ENCODE measurements at places on chromosomes 7 and 10.

DNA sequence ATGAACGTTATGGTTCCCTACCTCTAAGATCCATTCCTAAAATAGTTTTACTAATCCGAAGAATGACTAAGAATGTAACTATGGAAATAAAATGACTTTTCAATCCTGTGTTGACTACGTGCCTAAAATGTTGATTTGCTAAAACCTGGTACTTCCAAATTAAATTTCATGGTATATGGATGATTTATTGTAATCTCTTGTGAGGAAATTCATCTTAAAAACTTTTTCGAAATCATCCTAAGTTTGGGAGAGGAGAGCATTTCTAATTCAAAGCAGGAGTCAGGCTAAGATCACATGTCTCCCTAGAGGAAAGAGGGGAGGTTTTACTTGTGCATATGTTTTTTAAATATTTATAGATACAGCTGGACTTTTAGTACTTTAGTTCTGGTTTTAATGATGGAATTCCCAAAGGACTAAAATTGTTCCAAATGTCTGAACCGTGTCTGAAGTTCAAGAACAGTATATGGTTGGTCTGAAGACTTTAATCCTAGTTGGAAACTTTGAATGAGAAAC is 483.9 kb downstream of the AUTS2 start:
- H3K4me1 ChIP-seq = no peaks in the 10 kb centered on the region
- no peak overlapping the region for H3K27ac ChIP-seq
- H3K4me3 ChIP-seq = no peak overlapping the region
- no peak for DNase-seq

DNA sequence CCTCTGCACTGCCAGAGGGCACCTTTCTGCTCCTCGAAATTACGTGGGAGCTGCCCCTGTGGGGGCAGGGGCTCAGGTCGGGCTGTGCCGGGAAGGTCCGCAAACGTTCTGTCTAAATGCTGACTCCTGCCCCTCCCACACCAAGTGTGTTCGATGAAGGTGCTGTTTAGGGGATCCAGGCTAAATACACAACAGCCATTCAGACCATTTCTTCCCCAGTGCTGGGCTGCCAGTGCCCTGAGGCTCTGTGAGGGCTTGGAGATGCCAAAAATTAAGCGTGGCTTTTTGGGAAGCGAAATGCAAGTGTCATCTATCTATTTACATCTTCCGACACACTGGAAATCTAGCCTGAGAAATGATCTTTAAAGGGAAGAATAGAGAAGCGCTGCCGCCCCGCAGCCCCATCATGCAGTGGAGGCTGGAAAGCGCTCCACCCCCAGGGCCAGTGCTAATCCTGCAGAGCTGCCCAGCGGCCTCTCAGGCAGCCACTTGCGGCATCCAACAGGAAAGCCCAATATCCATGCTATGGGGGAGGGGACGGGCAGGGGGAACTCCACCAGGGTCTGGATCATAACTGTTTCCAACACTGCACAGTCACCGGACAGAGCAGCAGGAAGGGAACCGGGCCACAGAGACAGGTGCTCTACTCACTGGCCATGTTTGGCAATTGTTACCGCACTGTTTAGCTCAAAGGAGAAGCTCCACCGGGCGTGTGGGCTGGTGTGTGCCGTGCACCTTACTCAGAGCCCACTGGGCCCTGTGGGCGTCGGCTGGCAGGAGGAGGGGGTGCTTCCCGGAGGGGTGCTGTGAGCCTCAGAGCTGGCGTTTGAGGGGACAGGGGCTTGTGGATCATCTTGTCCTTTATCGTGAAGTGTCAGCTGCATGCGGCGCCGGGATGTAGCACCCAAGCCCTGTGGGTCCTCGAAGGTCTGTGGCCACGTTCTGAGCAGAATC is 205.5 kb downstream of the DNAJB6 start:
- H3K27ac ChIP-seq = no peak overlapping the region
- DNase-seq = no peak
- H3K4me3 ChIP-seq = no peak overlapping the region
- H3K36me3 ChIP-seq = no peaks in the 10 kb centered on the region
- H3K27me3 ChIP-seq = no peaks in the 10 kb centered on the region
- no peaks in the 10 kb centered on the region for H3K4me1 ChIP-seq

- no peak for DNase-seq
- H3K27me3 ChIP-seq = no peaks in the 10 kb centered on the region
- H3K4me1 ChIP-seq = no peaks in the 10 kb centered on the region
- no peak overlapping the region for H3K27ac ChIP-seq
- H3K4me3 ChIP-seq = no peak overlapping the region
Measured at GRCh38 chr7:41241641-41242040, 461.2 kb downstream of the INHBA start.

GRCh38 chr10:80161321-80162083 is 29.0 kb downstream of the PLAC9 start:
- no peak overlapping the region for H3K4me3 ChIP-seq
- DNase-seq = no peak
- peaks cover 9% of the 10 kb centered on the region for H3K36me3 ChIP-seq
- H3K27me3 ChIP-seq = no peaks in the 10 kb centered on the region
- H3K27ac ChIP-seq = no peak overlapping the region
- H3K4me1 ChIP-seq = no peaks in the 10 kb centered on the region

- DNase-seq = no peak
- no peak overlapping the region for H3K27ac ChIP-seq
- no peaks in the 10 kb centered on the region for H3K27me3 ChIP-seq
- H3K4me1 ChIP-seq = peaks cover 3% of the 10 kb centered on the region
Measured at GRCh38 chr7:30975256-30975899, 11.6 kb downstream of the GHRHR start.
